Osteoblast (primary cell): ENCODE measurements at places on chromosomes 12 and 14. TPM values are rescaled to one million over a fixed set of nuclear protein-coding genes. Genes with fewer than 3 reads are reported as not detected.
A peak's percentile ranks its signal among the peaks of the same experiment; 100 is the strongest.

Gene SERPINA12
- total RNA-seq: not detected in 2 replicates

DNA sequence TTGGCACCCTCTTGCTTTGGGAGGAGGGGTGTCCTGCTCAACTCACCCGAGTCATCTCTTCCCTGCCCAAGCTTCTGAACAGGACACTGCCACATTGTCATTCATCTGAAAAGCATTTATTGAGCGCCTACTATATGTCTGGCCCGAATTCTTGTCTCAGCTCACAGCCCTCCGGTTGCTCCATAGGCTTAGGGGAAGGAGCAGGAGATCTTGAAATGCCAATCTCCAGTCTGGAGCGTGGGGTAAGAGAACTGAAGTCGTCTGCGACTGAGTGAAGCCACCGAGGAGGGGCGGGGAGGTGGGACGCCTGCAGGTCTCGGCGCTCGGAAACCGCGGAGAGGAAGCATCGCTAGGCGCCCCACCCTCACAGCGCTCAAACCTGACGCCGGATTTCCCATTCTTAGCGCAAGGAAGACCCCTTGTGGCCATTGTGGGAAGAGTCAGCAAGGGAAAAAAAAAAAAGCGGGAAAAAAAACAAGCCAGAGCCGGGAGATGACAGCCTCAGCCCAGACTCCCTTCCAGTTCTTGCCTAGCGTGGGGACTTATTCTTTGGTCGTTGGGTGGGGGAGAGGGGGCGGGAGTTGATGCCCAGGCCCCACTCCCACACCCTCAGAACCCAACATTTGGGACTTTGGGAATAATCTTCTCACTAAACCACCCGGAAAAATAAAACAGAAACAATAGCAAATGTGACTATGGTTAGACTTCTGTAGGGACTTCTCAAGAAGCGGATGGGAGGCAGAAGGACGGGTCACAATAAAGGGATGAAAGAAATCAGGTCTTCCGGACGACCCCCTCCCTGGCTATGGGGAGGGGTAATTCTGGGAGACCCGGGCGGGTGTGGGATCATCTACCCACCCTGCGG lies 28.2 kb upstream of the SMUG1 start:
- no peak overlapping the region for H3K27ac ChIP-seq
- peak overlapping the region; percentile 68 for H3K4me3 ChIP-seq
- H3K4me1 ChIP-seq: peaks cover 38% of the 10 kb centered on the region
- H3K36me3 ChIP-seq: no peaks in the 10 kb centered on the region
- H3K27me3 ChIP-seq: no peaks in the 10 kb centered on the region

DNA sequence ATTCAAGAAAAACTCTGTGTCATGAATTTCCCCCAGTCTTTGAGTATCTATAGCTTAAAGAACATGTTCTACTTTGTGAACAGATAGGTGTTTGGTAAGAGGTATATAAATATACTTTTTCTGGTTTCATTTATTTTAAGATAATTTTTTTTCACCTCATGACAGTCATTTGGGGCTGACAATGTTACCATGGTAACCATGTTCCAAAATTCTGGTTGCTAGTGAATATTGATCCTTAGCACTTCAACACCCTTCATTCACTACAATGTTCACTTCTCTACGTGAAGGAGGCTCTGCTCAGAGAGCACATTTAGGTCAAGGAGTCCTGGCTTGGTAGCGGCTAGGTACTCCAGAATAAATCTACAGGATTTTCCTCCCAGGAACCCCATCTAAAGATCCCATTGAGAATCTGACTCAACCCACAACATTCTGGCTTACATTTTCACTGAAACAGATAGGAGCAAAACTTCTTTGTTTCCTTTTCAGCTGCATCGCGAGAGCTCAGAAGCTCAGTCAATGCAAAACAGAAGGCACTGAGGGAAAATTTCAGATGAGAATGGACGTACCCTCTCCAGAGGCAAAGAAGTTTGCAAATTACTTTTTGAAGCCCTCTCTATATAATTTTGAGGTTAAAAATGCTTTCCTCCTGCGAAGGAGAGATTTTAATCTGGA lies 93.6 kb downstream of the ARF6 start:
- H3K27ac ChIP-seq: peak overlapping the region; percentile 96
- H3K27me3 ChIP-seq: no peaks in the 10 kb centered on the region
- no peaks in the 10 kb centered on the region for H3K36me3 ChIP-seq
- peaks cover 45% of the 10 kb centered on the region for H3K4me1 ChIP-seq

DNA sequence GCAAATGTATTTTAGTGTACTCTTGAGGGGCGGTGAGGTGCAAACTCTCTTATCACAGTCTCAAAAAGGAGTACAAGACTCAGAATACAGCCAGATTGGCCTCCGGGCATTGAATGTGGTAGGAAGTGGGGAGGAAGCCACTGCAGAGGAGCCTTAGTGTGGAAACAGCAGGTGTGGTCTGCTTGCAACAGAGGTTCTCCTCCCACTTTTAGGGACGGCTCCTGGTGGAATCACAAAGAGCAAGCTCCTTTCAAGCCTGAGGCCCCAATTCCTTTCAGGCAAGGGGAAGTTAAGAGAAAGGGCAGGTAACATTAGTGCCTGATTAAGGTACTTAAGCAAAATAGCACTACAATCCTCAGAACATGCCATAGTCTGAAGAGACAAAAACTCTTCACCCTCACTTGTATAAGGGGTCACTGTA lies 23.7 kb upstream of the SLC2A3 start:
- no peaks in the 10 kb centered on the region for H3K36me3 ChIP-seq
- no peaks in the 10 kb centered on the region for H3K27me3 ChIP-seq
- peak; percentile 39 for DNase-seq
- H3K27ac ChIP-seq: peak overlapping the region; percentile 19
- H3K4me3 ChIP-seq: no peak overlapping the region
- peaks cover 15% of the 10 kb centered on the region for H3K4me1 ChIP-seq

Gene ABHD12B
- total RNA-seq: not detected in 2 replicates

GRCh38 chr14:74946659-74947281 lies 8.6 kb downstream of the PGF start:
- H3K27me3 ChIP-seq: no peaks in the 10 kb centered on the region
- H3K4me1 ChIP-seq: peaks cover 5% of the 10 kb centered on the region
- H3K27ac ChIP-seq: no peak overlapping the region
- peaks cover 2% of the 10 kb centered on the region for H3K36me3 ChIP-seq
- no peak for DNase-seq
